RPMI7951 (cell line): ENCODE measurements at places on chromosomes 7 and 10. TPM values are rescaled to one million over a fixed set of nuclear protein-coding genes. Genes with fewer than 3 reads are reported as not detected.

FAM185A gene
- total RNA-seq = 5.2 and 9.8 TPM in 2 replicates

C10orf67 gene
- not detected in 2 replicates for total RNA-seq

UPK3BL2 gene
- not detected in 2 replicates for total RNA-seq

FOXI2 gene
- total RNA-seq = not detected in 2 replicates

MYO1G gene
- total RNA-seq = under 0.01 TPM in 1 of 2 replicates, not detected in the other

ADIRF gene
- 0.49 and 0.84 TPM in 2 replicates for total RNA-seq

LIPF gene
- total RNA-seq = not detected in 2 replicates

RSPH10B2 gene
- 0.10 TPM in 1 of 2 replicates, not detected in the other for total RNA-seq
